ENCODE measurements at places on chromosomes 13 and 19.

DNA sequence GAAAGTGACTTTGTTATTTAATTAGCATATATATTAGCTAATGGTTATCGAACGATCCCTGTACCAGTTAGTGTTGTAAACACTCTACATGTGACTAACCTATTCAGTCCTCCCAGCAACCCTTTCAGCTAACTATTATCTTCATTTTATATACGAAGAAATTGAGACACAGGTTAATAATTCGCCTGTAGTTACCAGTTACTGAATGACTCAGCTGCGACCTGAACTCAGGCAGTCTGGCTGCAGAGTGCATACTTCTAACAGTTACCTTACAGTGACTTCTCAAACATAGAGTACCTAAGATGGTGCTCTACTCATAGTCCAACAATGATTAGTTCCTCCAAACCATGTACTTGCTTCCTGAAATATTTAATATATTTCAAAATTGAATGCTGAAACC is 117.7 kb downstream of the FNDC3A start:
- DNase-seq = no peak

- DNase-seq = no peak
These were observed at the start of gene KHSRP for GRCh38 chr19:6424195-6424938. KHSRP (minus strand) TSS chr19:6424811; CDS start chr19:6424701, 110 bp downstream.

DNA sequence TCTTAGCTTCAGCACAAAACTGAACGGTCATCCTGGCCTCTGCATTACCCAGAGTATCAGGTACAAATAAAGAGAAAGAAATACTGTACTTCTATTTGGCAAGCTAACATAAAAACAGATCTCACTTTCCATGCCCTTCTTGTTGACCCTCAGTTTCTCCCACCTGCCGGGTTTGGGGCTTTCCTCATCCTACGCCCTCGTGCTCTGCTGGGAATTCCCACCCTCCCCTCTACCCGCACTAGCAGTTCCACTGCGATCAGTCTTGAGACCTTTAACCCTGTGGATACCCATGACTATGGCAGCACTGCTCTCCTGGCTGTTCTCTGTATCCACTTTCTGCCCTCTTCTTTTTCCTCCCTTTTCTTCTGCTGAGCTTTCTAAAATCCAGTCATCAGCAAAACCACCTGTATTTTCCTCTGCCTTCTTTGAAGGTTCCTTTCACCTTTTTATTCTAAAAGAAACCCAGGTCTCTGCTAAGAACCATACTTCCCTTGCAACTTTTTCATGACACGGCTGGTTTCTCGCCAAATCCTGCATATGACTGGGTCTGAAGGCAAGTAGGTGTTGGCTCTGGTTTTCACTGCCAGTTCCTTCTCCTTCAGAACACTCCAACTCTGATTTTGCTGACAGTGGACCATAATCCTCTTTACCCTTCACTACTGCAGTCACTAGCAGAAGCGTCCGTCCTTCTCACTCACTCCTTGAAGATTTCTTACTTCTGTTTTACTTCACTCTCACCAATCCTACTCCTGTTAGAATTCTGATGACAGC is 99.4 kb downstream of the MIPEP start:
- no peak for DNase-seq

DNA sequence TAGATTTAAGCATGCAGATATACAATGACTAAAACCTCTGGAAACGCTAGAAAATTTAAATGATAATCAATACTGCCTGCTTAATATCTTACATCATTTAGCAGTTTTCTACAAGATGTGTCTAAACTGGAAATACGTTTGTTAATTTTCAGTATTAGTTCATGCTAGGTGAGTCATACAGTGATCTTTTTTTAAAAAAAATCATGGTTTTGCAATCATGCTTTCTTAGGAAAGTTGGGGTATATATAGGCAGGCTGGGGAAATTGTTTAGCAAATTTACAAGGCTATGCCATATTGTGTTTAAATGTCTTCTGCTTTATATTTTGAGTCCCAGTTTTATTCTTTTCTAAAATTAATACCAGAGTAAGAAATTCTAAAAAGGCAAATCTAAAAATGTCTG is 245.4 kb upstream of the SPRY2 start:
- no peak for DNase-seq

DNA sequence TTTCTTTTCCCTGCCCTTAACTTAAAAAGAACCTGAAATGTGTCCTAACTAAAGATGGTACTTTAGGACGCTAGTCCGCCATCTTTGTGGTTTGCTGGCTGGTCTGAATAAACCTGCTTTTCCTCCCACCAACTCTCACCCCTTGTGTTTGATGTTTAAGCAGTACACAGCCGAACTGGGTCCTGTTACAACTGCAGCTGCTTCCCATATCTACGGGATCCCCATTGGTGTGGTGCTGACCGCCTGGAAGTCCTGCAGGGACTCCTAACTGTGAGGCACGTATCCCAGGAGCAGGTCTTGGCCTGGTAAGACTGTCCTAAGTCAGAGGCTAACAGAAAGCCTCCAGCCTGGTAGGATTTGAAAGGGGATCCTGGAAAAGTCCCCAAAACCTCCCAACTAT is 40.9 kb upstream of the VSTM2B start:
- no peak for DNase-seq

GRCh38 chr19:13666165-13666564 is 98.2 kb upstream of the MRI1 start:
- DNase-seq = no peak

DNA sequence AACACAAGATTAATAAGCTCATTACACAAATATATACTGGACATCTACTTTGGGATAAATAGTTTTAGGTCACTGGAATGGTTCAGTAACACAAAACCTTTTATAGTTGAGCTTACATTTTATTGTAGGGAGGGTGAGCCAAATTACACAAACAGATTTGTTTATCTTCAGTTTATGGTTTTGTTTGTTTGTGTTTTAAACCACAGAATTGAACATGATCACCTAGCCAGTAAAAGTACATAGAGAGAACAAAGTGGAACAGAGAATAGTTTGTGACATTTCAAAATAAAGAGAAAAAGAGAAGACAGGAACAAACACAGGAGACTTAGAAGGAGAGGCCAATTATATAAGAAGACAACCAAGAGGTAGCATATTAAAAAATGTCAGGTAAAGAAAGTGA is 1930.2 kb upstream of the PCDH20 start:
- no peak for DNase-seq

DNA sequence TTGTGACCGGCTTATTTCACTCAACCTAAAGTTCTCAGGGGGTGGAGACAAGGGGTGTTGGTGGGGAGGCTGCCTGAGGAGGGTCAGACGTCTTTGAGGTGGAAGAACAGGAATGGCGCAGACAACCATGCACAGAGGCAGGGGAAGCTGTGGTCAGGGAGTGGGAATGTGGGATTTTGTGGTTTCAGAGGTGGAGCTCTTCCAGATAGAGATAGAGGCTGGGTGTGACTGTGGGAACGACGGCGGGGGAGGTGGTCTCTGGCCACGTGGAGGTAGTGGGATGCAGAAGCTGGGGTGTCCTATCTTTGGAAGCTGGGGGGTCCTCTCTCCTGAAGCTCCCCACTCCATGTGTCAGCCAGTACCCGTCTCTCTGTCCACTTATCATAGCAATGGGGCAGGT is 7.8 kb upstream of the KLK14 start:
- DNase-seq = no peak

DNA sequence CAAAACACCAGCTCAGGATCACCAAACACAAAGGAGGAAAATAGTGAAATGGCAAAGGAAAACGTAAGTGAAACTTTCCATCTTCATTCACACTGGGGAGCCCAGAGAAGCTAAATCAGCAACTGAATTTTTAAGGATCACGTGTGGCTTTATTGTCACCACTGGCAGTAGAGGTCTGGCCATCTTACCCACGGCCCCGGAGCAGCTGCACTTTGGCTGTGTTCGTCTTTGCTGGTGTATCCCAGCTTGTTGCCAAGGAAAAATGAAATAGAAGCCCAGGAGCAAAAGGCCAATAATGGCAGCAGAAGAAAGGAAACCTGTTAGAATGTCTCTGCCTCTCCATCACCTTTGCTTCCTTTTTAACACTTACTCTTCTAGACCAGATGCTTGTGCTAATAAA is 274.7 kb downstream of the FOXO1 start:
- no peak for DNase-seq

DNA sequence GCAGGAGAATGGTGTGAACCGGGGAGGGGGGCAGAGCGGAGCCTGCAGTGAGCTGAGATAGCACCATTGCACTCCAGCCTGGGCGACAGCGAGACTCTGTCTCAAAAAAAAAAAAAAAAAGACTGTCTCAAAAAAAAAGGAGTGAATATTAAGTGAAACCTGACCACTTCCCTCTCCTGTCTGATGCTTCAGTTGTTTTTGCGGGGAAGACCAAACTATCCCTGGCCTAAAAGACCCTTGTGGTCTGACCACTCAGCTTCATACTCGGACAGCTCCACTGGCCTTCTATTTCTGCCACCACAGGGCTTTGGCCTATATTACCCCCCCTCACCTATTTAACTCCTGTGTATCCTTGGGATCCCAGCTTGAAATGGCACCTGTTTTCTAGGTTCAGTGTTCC is 2.3 kb downstream of the CLASRP start:
- no peak for DNase-seq

- DNase-seq = no peak
These were observed 489 bp upstream of the ZNF653 start for GRCh38 chr19:11506101-11506555.

DNA sequence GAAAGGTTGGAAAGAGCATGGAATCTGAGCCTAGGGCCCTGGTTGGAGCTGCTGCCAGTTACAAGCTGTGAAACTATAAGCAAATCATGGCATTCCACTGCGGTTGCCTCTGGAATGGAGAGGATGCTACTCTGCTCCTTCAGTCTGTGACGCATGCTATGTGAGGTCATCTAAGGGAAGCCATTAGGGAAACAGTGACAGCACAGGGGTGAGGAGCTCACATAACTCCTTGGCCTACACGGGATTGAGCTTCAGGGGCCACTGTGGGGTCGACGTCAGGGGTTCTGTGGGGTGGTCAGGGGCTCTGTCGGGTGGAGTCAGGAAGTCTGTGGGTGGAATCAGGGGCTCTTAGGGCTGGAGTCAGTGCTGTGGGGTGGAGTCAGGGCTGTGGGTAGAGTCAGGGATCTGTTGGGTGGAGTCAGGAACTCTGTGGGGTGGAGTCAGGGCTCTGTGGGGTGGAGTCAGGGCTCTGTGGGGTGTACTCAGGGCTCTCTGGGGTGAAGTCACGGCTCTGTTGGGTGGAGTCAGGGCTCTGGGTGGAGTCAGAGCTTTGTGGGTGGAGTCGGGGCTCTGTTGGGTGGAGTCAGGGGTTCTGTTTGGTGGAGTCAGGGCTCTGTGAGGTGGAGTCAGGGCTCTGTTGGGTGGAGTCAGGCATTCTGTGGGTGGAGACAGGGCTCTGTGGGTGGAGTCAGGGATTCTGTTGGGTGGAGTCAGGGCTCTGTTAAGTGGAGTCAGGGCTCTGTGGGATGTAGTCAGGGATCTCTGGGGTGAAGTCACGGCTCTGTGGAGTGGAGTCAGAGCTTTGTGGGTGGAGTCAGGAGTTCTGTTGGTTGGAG is 35.8 kb upstream of the MEDAG start:
- no peak for DNase-seq

GRCh38 chr13:40992678-40993518 is 26.2 kb downstream of the ELF1 start:
- no peak for DNase-seq

GRCh38 chr19:45291834-45292233 is 30.8 kb downstream of the CKM start:
- DNase-seq = no peak

DNA sequence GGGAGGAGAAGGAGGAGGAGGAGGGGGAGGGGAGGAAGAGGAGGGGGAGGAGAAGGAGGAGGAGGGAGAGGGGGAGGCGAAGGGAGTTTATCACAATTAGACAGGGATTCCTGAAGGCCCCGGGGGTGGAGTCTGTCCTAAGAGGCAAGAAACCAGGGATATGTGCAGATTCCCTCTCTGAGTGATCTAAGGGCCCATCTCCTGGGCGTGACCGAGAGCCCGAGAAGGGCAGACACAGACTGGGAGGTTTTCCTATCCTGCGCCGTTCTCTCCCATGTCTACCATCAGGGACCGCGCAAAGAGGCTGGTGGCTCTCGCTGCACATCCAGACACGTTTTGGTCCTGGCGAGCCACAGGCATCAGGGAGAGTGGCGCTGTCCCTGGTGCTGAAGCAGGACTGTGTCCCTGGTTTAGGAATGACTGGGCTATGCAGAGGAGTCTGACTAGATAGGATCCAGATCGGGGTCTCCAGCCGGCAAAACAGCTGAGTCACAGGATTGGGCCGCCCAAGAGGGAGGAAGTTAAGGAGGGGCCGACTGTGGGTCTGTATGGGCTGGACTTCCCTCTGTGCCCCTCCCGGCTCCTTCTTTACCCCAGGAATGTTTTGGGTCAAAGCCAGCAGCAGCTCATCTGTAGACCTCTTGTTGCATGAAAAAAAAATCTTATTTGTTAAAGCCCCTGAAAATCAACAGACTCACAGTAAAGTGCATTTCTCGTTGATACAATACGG is 17.9 kb upstream of the ZNF175 start:
- DNase-seq = peak; percentile 49

GRCh38 chr13:113857531-113858195 is 6.2 kb downstream of the GAS6 start:
- no peak for DNase-seq

DNA sequence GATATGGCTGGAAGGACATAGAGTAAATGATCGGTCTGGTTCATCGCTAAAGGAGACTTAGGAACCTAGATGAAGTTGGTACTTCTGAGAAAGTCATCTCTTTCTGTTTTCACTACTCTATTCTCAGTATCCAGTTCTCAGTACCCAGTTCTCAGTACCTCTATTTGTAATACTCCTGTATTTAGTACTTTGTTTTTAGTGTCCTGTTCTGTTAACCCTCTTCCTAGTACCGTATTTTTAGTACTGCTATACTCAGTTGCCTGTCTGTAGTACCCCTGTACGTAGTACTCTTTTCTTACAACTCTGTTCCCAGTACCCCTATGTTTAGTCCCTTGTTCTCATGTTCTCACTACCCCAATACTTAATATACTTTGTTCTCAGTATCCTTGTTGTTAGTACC is 1.2 kb downstream of the RFXAP start:
- DNase-seq = no peak

- DNase-seq = no peak
These were observed 54.5 kb downstream of the KL start for GRCh38 chr13:33070713-33071112.

DNA sequence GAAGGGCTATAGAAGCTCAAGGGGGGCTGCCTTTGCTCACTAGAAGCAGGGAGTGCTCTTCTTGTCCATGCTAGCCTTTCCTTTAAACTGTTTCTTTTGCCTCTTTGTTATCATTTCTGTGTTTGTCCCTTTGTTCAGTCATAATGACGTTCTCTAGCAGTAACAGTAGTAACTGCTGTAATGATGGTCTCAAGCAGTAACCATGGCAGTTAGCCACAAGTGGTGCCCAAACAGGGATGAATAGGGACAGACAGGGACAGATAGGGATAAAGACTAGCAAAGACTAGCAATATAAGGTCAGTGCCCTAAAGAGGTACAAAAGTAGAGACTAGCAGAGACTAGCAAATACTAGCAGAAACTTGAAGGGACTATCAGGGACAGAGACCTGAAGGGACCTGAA is 869.0 kb upstream of the PRR20A start:
- DNase-seq = no peak

GRCh38 chr13:97394542-97394941 is 39.4 kb upstream of the RAP2A start:
- no peak for DNase-seq
